ENCODE measurements at places on chromosomes 7 and 10.

DNA sequence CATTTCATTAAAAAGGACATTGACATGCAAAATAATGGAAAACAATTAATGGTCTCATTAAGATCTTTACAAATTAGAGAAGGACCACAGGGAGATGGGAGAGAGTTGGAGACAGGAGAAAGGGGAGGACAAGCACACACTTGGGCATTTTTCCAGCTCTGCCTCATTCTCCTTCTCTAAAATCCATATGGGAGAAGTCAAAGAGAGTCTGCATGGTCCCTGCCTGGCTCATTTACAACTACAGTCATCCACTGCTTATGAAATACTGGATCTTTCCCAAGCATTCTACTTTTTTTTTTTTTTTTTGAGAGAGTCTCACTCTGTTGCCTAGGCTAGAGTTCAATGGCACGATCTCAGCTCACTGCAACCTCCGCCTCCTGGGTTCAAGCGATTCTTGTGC is 518.9 kb upstream of the CELF2 start:
- DNase-seq = no peak

- DNase-seq = no peak
These were observed 53.6 kb upstream of the ZPBP start for GRCh38 chr7:50146692-50147091.

- no peak for DNase-seq
These were observed 79.0 kb downstream of the HIPK2 start for GRCh38 chr7:139698844-139699243.

- DNase-seq = no peak
These were observed 76.6 kb upstream of the TNRC18 start for GRCh38 chr7:5500056-5500776.

DNA sequence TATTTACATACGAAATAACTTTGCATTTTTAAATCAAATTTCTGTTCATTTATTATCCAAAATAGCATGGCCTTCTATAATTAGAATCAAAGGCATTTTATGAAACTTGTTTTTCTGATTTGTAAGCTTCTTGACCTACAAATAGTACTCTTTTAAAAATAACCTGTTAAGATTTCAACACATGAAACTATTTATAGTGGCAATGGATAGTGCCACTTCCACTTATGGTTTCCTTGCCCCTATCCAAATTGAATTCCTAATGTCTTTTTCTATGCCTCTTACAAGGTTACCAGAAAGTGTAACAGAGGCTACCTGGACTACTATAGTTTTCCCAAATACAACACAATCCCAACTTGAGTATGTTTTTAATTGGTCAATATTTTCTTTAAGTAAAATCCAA is 263.5 kb downstream of the SEMA3D start:
- no peak for DNase-seq

- no peak for DNase-seq
These were observed 2.9 kb downstream of the CDK14 start for GRCh38 chr7:90599038-90599437.

DNA sequence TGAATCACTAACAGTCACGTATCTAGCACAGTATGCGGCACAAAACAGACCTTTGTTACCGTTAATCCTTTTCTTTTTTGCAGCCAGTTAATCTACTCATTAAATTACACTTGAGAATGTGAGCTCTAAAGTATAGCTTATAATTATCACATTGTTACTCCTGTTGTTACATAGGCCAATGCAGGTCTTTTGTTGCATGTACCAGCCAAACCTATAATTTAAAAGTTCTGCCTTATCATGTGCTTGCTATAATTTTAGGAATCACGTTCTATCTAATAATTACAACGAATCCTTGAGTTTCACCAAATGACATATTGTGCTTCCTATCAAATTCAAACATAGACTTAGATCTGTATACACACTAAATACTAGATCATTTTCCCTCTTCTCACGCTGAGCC is 245.1 kb downstream of the DGKI start:
- no peak for DNase-seq

DNA sequence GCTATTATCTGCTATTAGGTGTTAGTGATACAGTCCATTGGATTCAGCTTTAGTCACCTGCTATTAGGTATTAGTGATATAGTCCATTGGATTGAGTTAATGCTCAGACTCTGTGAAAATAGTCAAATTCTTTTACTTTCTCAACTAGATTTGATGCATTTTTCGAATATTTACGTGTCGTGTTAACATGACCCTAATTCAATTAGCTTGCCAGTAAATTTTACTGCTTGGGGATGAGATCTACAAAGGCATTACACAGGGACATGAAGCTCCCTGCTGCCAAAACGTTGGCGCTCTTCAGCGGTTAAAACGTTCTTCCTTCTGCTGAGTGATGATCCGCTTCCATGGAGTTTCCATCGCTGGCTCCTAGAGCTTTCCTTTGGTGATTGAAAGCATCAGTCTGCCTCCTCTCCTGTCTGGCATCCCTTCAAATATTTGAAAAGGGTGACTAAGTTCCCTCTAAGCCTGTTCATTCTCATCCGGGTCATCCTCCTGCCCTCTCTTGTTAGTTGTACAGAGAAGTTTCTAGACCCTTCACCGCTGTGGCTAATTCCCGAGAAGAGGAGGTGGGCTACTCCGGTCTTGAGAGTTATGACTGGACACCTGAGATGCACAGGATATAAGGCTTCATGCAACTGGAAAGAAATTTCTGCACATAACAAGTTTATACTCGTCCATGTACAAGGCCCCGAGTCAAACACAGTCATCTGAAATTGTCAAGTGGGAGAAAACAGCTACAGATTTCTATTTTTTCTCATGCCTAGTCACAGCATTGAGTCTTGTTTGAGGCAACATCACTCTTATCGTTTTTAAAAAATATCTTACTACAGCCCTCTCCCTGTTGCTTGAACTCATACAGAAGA is 254.0 kb downstream of the KLF6 start:
- no peak for DNase-seq

- no peak for DNase-seq
These were observed 62.0 kb upstream of the NRBF2 start for GRCh38 chr10:63071145-63071544.

DNA sequence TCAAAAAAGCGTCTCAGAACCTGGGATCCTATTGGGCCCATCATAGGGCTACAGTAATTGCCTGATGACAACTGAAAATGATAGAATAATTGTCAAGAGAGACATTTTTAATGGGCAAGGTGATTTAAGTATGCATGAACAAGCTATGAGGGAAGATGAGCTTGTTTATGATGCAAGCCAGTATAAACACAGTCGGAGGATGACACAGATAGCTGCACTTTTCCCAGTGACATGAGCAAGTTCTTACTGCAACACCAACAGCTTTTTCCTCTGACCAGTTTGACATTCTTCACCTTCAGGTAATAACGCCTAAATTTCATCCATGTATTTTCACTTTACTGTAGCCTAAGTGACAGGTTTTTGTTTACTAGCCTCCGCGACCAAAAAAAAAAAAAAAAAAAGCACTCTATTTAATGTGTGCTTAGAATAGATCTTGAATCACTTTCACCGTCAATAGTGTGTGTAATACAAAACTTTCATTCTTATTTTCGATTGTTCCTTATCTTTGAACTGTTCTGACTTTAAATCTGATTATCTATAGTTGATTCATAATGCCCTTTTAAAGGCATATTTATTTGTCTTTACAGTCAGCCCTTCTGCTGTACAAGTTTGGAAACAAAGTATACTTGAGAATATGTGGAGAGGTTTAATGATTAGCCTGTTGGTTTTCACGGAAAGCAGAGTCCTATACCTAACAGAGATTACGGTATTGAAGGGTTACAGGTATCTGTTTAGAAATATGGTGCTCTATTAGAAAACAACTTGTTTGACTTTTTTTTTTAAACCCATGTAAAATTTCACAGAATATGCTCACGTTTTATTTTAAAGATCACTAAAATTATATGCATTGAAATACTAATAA is 1.7 kb downstream of the FOXP2 start:
- DNase-seq = no peak

DNA sequence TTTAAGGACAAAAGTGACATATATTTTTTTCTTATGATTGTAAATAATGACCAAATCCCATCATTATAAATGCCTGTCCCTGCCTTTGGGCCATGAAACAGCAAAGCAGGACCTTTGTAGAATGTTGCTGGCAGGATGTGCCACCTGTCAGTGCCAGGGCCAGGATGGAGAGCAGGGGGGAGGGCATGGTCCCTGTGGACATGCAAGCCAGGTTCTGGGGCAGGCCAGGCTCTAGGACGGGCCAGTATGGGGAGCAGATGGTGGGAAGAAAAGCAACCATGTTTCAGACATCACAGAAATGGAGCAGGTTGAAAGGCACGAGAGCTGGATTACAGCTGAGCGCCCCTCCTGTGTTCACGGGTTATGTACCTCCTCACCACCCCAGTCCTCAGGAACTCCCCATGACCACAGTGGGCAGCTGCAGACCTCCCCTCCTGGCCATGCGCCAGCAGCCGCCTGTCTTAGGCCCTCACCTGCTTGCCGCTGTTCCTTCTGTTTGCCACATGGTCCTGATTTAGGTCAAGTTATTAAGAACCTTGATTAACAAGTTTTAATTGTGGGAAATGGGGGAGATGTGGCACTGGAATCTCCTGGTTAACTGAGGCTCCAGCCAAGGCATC is 210.4 kb downstream of the PAXIP1 start:
- no peak for DNase-seq

DNA sequence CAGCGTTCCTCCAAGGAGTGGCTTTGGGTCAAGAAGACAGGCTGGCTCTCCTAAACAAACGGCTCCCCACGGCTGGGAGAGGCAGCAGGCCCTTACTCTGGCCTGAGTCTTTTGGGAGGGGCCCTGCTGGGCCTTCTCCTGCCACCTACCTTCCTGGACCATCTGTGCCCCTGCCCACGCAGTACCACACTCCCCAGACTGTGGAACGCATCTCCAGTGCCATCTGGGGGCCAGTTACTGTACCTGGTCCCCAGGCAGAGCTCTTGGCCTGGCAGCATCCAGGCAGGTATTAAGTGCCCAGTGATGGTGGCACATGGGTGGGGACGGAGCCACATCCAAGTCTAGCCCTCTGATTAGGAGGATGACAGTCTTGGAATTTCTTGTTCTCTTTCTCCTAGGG is 14.4 kb downstream of the ALKBH4 start:
- DNase-seq = peak; percentile 51

DNA sequence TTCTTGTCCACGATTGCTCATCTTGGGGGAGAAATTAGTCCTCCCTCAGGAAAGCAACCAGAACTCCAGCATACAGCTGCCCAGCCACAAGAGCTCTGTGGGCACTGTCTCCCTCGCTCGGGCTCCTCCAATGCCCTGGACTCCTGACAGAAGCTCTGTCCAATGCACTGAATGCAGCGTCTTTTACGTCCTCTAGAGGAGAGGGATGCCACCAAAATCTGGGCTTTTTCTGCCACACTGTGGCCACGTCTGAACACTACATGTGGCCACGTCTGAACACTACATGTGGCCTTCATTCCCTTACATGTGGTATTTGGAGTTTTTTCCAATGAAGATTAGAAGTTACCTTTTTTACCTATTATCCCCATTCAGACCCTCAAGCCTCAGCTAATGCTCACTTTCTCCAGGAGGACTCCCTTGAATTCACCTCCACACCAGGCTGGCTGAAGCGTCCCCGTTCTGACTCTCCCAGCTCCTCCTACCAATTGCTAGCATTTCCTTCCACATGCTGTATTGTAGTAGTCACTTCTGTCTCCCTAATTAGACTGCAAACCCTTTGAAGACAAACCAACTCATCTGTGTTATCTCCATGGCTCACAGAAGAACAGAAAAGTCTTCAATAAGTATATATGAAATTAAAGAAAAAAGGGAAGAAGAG is 134.3 kb upstream of the PDE1C start:
- no peak for DNase-seq

GRCh38 chr7:107691716-107692115 is 31.1 kb downstream of the SLC26A4 start:
- DNase-seq = no peak

All from stimulated activated CD4-positive, alpha-beta T cell treated with anti-CD3 and anti-CD28 coated beads, Interleukin-1b, Interleukin-23, amount 100 ng/mL, for 4 hours (primary cell).